Activated CD4-positive, alpha-beta memory T cell treated with anti-CD3 and anti-CD28 coated beads for 36 hours (primary cell): ENCODE measurements at places on chromosomes 5 and 9. TPM values are rescaled to one million over a fixed set of nuclear protein-coding genes. Genes with fewer than 3 reads are reported as not detected.

The CCNI2 gene
- total RNA-seq, result 4.2 TPM

The DMRT3 gene
- total RNA-seq, result not detected

The SPATA31D4 gene
- total RNA-seq, result not detected

The SAPCD2 gene
- total RNA-seq, result 6.6 TPM

The DND1 gene
- 2.5 TPM for total RNA-seq

The SPINK6 gene
- total RNA-seq, result not detected

The TMEM174 gene
- total RNA-seq, result not detected

The IFNA13 gene
- not detected for total RNA-seq
